ENCODE measurements at places on chromosomes 5 and 9. TPM values are rescaled to one million over a fixed set of nuclear protein-coding genes. Genes with fewer than 3 reads are reported as not detected.

DBH gene
- not detected for total RNA-seq

GARIN3 gene
- 0.10 TPM for total RNA-seq

PCDHGB1 gene
- not detected for total RNA-seq

CDH6 gene
- not detected for total RNA-seq

PLCXD3 gene
- total RNA-seq: not detected

HRH2 gene
- total RNA-seq: 34.5 TPM

RNF183 gene
- not detected for total RNA-seq

All from activated naive CD4-positive, alpha-beta T cell treated with anti-CD3 and anti-CD28 coated beads, Interleukin-2, amount 10 ng/mL, durations not matched to agents 5 hours and 36 hours (primary cell).